ENCODE measurements at places on chromosomes 5 and 9. TPM values are rescaled to one million over a fixed set of nuclear protein-coding genes. Genes with fewer than 3 reads are reported as not detected.

- DNase-seq, result peak; percentile 52
Observed at GRCh38 chr5:95779611-95780010, 42.9 kb downstream of the GLRX start.

DNA sequence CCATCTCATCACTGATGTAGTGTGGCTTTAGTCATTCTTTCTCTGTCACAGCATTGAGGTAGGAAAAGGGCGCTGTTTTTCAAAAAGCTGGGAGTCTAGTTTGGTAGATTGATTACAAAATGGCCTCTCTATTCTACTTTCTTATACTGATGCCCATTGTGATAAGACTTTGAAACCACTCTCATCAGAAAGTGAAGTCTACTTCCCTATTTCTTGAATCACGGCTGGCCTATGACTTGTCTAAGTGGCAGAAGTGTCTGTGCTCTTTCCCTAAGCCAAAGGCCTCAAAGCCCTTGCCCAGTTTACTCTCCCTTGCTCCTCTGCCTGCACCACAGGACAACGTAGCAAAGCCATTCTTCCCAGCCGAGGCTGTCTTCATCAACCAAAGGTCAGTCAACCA lies 83.0 kb upstream of the IL33 start:
- no peak for DNase-seq

DNA sequence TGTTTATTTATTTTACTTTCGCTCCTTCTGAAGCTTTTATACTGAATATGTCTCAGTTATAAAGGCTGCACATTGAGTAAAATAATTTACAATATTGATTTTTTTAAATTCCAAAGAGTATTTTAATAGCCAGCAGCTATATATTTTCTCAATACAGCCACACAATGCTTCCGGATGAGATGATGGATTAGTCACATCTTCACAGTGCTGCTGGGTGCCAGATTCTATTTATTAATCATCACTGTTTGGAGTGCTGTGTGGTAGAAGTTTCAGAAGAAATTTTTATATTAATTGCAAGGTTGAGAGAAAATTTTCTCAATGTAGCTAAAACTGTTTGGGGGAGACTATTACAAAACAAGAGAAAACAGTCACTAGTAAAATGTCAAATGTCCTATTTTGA lies 989.8 kb downstream of the TLE4 start:
- no peak for DNase-seq

DNA sequence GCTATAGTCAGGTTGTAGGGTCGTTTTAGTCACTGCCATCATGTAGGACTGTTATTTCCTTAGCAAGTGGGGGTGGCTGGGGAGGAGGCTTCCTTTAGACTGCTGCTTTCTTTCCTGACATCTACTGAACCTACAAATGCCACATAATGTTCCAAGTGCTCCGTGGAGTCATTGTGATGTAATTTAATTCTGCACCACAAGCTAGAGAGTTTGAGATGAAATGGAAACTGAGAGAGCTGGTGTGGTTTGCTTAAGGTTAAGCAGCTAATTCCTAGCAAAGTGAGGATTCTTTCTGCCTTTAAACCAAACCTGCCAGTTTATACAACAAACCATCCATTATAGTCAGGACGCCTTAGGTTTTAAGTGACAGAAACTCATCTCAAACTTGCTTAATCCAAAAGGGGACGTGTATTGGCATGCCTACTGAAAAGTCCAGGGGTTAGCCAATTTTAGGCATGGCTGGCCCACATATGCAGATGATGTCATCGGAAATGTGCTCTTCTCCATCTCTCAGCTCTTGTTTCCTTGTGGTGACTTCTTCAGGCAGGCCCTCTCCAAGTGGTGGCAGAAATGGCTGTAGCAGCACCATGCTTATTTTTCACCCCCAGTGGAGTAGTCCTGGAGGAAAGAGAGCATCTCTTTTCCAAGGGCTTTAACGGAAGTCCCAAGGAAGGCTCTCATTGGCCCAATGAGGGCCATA lies 30.5 kb downstream of the ZNF618 start:
- DNase-seq, result no peak

GRCh38 chr5:111927191-111927590 lies 170.2 kb upstream of the NREP start:
- no peak for DNase-seq

DNA sequence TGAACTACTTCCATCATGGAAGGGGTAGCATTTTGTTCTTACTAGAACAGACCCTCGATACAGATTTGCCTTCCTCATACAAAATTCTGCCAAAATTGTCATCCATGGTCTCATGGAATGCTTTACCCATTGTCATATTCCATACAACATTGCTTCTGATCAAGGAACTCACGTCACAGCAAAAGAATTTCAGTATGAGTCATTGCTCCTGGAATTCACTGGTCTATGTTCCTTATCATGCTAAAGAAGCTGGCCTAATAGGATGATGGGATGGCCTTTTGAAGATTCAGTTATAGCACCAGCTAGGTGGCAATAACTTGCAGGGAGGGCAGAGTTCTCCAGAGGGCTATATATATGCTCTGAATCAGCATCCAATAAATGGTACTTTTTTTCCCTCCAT lies 18.2 kb upstream of the FNIP1 start:
- peak; percentile 85 for DNase-seq

DNA sequence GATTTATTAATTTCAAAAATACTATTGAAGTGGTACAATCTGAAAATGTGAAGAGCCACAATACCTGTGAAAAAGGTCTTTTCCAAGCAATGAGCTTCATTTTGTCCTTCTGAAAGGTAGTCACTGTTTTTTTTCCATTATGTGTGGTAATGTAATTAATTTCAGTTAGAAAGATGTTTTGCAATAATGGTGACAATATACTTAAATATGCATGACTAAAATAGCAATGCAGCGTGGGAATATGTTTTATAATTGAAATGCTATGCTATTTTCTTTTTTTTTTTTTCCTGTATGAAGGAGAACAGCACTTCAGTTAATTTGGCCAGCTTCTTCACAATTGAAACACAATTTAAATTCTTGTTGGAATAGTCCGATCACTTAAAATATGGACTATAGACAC lies 41.9 kb downstream of the NPR3 start:
- DNase-seq, result no peak

- no peak for DNase-seq
Observed at GRCh38 chr9:84340535-84340934, at the start of gene SLC28A3. TSS of gene SLC28A3 (minus strand) at chr9:84340758. CDS start at chr9:84340633, 125 bp downstream.

DNA sequence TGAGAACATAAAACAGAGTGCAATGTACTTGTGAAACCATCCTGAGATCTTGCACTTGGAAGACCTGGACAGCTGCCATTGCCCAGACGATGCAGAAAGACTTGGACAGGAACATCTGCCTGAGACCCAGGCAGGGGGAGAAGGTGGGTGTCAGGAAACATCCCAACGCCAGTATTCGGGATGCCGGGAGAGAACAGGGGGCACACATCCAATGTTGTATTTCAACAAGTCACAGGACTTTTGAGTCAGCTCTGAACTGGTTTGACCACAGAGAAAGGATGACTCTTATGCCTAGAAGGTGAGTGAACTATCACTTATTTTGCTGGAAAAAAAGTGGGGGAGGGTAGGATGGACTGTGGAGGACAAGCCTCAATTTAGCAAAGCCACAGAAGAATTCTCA lies 124.6 kb downstream of the ROR2 start:
- no peak for DNase-seq

DNA sequence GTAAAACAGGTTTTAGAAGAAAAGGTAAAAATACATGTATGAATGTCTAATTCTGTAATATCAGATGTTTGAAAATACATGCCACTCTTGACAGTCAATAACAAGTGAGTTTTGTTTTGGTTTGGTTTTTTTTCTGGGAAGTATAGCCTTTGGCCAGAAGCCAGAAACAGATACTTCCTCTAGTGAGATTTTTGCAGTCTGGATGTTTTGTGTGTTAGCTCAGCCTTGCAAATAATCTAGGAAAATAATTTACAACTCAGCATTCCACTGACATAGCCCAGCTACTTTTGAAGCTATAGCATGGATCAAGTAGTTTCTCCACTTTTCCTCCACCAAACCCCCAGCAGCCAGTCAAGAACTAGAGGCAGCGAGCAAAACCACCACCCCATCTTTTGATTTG lies 56.7 kb downstream of the SLC1A1 start:
- DNase-seq, result peak; percentile 68

DNA sequence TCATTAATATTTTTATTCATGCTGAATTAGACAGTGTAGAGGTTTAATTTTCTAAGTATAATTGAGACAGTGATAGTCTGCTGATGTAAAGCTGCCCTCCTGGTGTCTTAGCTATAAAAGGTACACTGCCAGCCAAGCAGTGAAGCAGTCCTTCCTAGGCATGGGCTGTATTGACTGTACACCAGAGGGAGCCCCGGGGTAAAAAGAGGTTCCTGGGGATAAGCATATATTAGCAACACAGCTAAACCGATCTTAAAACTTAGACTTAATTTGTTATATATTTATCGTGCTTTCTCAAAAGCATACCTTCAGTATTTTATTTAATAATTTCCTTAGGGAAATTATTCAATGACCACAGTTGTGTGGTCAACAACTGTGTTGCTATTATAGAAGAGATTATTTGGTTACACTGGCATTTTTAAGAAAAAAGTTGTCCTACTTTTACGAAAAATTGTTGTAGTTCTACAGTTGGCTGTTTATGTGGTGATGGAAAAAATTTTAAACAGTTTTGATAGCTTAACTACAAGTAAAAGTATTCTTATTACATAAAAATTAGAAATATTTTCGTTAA lies 68.8 kb downstream of the ELL2 start:
- DNase-seq, result peak; percentile 53

DNA sequence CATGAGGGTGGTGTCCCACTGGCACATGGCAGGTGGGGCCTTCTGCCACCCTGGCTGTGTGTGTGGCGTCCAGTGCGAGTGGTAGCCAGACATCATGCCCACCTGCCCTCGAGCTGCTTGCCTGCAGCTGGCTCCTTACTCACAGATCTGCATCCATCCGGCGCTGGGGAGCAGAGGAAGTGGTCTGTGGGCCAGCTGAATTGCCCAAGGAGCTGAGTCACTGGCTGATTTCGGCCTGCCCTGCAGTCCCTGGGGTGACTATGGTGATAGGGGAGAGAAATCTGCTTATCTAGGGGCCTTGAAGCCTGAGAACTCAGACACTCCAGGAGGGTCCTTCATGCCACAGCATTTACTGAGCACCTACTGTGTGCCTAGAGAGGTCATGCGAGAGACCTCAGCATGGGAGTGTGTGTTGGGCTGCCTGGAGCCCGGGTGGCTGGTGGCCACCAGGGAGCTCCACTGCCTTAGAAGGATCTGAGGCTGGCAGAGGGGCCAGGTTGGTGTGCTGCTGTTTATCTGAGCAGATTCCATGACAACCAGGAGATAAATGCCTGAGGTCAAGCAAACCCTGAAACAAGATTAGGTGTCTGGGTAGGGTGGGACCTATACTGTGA lies 57.1 kb downstream of the SLC22A5 start:
- peak; percentile 91 for DNase-seq

DNA sequence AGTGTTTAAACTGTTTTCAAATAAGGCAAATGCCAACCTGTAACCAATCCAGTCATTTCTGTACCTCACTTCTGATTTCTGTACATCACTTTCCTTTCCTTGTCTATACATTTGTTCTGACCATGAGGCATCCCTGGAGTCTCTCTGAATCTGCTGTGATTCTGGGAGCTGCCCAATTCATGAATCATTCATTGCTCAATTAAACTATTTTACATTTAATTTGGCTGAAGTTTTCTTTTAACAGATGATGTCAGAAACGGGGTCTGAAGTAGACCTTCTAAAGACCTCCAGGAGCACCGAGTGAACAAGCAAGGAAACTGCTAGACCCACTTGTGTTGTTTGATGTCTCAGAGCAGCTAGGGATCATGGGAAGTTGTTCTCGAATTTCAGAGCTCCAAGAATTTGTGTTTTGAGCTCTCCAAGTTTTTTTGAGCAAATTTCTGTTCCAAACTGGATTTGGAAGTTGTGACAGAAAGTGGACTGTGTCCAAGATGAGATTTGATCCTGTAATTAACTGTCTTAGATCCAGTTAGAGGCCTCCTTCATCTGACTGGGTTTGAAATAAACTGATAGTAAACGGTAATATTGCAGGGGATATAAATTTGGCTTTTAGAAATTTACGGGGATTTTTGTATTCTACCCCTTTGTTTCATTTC lies 490.8 kb upstream of the ST8SIA4 start:
- no peak for DNase-seq

GRCh38 chr5:82512025-82512424 lies 233.9 kb upstream of the RPS23 start:
- peak; percentile 19 for DNase-seq

DNA sequence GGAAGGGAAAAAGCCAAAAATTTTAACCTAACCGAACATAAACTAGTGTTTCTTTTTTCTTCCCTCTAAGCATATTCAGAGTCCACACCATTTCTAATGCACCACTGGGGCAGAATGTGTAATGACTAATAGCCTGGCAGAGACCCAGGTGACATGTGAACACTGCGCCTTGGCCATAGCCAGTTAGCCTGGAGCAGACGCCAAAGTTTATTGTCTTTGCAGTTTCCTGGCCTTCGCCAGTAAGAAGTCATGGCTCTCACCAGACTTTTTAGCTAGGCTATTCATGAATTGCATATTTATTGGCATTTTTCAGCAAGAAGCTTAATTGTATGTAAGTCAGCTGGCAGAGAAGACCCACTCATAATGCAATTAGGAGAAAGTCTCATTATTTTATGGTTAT lies 182.8 kb upstream of the SLC27A6 start:
- DNase-seq, result peak; percentile 94

DNA sequence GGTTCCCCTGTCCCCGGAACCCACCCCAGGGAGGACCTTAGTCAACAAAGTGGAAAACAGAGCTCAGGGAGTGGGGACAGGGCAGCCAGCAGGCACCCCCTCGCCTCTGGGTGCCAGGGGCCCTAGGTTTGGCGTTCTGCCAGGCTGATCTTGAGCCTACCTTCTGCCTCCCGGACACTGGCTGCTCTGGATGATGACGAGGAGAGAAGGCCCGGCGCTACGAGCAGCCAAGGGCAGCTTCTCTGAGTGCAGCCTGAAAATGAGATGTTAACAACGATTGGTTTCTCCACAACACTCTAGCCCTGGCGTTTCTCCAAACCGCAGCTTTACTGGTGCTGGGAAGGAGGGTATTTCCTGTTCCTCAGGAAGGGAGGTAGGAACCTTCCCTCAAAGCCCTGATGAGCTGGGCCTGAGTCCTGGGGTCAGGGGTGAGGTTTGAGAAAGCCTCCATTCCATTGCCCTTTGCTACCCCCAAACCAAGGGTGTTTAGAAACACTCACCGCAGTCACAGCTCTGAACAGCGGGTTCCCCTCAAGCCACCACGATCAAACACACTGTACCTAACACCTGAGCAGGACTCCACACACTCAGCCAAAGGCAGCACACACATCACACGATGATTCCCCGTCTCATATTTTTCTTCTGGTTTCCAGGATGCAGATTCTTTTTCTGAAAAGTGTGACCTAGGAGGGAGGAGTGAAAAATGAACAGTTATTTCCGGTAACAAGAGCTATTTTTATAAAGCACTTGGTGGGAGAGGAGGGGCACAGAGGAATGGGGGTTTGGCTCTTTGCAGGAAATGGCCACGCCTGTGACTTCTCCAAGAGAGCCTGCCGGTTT lies at the start of gene STING1:
Gene STING1, minus strand, starts transcription at position 709 of the 840 bp plus-strand sequence. CDS start 1,054 bp downstream, outside the sequence.
- DNase-seq, result peak; percentile 89

SPINK6 gene
- not detected for total RNA-seq

PCDHB5 gene
- 1.7 TPM for total RNA-seq

PTAR1 gene
- total RNA-seq, result 52.8 TPM

TMEM215 gene
- not detected for total RNA-seq

DBH gene
- total RNA-seq, result not detected

RNF208 gene
- total RNA-seq, result 0.14 TPM

ABITRAM gene
- total RNA-seq, result 5.4 TPM

FAM221B gene
- total RNA-seq, result not detected

MOB3B gene
- 0.85 TPM for total RNA-seq

MGAT1 gene
- total RNA-seq, result 124 TPM

UNC13B gene
- total RNA-seq, result 48.1 TPM

Measured in dermis blood vessel endothelial cell (primary cell).